ENCODE measurements at places on chromosomes 7 and 10.

DNA sequence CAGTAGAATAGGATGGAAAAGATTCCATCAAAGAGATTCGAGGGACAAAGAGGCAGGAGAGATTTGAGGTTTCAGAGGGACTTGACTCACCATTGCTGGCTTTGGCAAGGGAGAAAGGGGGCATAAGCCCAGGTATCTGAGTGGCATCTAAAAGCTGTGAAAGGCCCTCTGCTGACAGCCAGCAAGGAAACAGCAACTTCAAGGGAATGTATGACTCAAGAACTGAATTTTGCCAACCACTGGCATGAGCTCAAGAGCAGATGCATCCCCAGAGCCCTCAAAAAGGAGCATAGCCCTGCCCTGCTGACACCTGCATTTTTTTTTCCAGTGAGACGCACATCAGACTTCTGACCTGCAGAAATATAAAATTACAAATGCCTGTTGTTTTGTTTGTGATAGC, 19.6 kb upstream of the ADAM12 start:
- no peak for DNase-seq

GRCh38 chr10:546451-546850, 143.0 kb downstream of the DIP2C start:
- DNase-seq, result no peak

GRCh38 chr7:28956608-28957063, 1.5 kb downstream of the TRIL start:
- DNase-seq, result peak; percentile 98

GRCh38 chr7:81845744-81846241, 75.9 kb upstream of the HGF start:
- DNase-seq, result no peak

DNA sequence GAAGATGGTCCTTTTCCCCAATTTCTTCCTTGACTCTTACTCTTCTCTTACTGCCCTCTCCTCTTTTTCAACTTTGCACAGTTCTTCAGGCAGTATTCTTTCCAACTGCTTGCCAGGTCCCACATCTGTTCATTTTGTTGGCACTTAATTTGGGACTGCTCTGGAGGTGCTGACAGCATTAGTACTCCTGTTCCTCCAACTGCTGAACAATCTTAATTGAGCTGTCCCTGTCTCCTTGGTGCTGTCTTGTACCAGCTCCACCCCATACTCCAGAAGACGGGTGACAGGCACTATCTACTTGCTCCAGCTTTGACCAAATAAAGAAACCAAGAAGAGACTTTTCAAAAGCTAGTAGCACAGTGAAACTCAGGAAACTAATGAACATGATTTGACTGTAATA, 160.0 kb downstream of the PDE1C start:
- no peak for DNase-seq

GRCh38 chr7:11300241-11300640, 326.6 kb downstream of the PHF14 start:
- DNase-seq, result no peak

DNA sequence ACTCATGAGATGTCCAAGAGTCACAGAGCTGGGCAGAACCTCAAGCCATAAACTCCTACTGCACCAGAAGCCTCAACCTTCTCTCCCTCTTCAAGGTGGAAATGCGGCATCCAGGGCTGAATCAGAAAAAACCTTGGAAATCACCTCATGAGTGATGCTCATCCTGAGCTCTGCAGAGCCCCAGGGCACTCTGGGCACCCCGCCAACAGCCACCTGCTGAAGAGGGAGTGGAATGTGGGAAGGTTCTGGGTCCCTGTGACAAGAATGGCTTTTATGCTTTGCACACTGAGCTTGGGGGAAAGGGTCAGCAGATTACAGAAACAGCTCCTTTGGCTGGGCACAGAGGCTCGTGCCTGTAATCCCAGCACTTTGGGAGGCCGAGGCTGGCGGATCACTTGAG, 18.8 kb downstream of the NUDT1 start:
- DNase-seq, result no peak

GRCh38 chr7:157502701-157503111, 165.9 kb downstream of the DNAJB6 start:
- no peak for DNase-seq

- DNase-seq, result no peak
These were observed 29.2 kb upstream of the PITRM1 start for GRCh38 chr10:3201796-3202195.

DNA sequence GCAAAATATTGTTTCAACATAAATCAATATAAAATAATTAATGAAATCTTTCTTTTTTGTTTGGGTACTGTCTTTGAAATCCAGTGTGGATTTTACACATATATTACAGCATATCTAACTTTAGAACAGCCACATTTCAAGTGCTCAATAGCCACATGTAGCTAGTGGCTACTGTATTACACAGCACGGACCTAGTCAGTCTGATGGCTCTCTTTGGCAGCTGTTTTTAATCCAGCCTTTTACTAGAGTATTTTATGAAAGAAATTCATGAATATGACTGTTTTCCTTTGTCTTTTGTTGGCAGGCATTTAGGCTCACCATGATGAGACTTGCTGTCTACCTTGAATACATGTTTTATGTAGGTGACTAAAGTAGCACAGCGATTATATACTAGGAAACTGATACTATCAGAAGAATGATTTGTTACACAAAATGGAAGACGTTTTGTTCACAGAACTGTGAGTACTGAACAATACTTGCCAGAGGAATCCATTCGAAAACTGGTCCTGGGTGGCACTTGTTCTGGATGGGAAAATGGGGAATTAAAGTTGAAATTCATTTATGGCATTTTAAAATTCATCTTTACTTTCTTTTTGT, 386.7 kb downstream of the PHTF2 start:
- DNase-seq, result no peak

DNA sequence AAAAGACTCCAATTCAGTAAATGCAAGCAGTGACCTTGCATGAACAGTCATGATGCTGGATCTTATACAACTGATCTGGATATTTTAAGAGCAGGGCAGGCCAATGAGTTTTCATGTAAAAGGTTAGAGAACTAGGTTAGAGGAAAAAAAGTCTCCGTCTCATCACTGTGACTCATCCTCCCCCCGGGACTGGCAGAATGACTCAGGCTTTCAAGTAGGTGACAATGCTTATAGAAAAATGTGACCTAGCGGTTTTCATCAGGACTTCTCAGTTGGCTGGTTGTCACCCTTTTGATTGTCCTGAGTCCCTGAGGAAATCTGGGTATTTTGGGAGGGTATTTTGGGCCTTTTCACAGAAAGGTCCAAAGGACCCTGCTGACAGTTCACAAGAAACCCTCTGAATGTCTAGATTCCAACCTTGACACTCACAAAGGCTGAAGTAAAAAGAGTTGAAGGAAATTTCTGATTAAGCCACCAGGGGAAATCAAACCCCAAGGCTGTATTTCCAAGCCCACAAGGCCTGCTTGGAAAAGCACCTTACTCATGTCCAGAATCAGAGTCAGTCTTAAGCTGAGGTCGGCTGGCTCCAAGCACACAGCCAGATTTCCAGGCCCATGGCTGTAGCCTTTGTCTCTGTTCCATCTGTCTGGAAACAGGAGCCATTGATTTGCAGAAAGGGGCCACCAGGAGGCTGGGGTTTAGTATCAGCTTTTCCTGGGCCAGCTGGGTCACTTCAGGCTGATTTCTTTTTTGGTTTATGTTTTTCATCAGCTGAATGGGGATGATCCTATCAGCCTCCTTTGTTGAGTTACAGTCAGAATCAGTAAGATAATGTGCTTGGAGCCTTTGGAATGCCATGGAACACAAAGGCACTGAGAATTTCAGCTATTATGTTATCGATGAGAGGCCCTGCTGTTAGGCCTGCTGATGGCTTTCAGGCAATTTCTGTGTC, 226.4 kb upstream of the HABP2 start:
- DNase-seq, result peak; percentile 11

GRCh38 chr7:96354881-96355280, 33.0 kb upstream of the SLC25A13 start:
- DNase-seq, result no peak

DNA sequence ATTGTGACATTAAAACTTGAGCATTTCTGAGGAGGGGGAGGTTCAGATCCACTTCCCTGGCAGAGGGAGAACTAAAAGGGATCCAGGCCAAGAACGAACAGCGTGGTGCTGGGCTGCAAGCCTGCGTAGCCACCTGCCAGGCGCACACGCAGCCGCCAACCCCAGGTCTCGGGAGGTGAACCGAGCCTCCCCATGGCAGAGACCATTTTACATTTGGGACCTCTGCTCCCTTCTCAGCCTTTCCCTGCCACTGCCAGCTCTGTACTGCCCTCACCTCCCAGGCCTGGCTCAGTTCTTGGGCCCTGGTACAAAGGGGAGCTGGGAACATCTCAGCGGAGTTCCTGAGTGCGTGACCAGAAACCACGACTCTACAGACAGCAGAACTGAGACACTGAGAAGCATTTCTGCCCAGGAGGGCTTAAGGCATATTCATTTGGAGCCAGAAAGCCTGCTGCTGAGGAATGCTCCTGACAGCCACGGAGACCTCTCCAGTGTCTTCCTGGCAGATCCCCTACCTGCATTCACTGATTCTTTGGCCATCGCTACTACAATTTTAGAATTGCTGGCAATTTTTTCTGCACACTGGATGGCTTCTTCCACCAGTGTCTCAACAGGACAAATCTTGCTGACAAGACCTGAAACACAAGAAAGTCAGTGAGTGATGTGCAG, 7.6 kb downstream of the ECHS1 start:
- DNase-seq, result no peak

DNA sequence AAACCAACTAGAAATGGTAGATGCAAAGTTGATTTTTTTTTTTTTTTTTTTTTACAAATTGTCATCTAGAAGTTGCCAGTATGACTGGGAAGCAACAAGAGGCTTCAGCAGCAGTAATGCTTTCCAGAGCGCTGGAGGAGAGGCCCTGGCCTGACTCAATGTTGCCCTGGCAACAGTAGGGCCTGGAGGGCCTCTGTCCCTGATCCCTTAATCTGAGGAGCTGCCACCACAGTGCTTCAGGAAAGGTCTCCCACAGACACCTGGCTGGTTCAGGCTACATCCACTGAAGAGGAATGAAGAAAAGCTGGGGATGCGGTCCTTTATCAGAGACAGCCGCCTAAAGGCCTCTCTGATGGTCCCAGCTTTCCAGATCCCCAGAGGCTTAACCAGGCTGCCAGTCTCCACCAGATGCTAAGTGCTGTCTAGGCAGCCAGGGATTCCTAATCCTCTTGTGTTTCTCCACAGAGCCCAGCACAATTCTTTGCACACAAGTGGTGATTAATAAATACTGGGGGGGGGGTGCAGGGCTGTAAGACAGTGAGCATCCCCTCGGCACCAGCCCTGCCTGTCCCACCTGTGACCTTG, 33.7 kb downstream of the ZNF777 start:
- no peak for DNase-seq

- no peak for DNase-seq
These were observed 89.6 kb downstream of the FZD1 start for GRCh38 chr7:91353848-91354247.
